GM20000 (cell line): ENCODE measurements at places on chromosomes 3 and 15.

DNA sequence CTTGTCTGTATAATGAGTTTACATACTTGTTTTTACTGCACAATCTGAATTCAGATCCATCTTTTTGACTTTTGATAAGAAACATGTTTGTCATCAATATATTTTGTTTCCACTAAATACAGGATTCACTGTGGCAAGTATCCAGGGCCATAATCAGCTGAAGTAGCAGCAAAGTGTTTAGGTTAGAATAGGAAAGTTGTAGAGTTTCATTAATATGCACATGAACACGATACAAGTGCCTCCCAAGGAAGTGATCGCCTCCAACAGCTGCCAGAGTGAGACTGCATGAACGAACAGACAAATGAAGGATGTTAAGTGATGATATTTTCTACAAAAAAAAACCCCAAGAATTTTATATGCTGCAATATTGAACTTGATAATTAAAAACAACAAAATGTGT is 204.3 kb downstream of the TBL1XR1 start:
- no peak for DNase-seq

- no peak for DNase-seq
These were observed 33.9 kb upstream of the MEIS2 start for GRCh38 chr15:37134244-37134643.

- DNase-seq: no peak
These were observed 81.5 kb downstream of the GAP43 start for GRCh38 chr3:115704661-115705338.

GRCh38 chr15:43253431-43254403 is 13.0 kb downstream of the TGM5 start:
- DNase-seq: peak; percentile 65

DNA sequence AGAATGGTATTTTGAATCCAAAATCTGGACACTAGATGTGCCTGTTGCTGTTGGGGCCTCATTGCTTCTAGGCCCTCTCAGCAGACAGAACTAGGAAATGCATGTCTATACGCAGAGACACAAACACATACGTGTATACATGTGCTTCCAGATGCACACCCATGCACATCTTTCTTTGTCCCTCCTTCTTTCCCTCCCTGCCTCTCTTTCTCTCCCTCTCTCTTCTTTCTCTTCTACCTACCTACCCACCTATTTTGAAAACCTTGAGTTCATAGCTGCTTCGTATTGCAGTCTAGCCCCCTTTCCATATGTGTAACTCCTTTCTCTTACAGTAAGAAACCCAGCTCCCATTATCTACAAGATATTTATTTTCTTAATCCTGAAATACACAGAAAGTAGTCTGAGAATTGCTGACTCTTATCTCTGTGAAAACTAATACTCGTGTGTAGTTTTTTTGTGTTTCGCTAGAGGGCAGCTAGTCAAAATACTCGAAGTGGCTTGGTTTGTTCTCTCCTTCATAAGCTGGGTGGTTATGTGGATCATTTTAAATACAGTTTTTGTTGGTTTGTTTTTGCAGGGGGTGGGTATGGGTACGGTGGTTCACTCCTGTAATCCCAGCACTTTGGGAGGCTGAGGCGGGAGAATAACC is 18.5 kb downstream of the RPL32 start:
- no peak for DNase-seq

- DNase-seq: no peak
These were observed 7.0 kb upstream of the BOC start for GRCh38 chr3:113204371-113204770.
